LNCaP clone FGC (cell line): ENCODE measurements at places on chromosomes 6 and 20.
A peak's percentile ranks its signal among the peaks of the same experiment; 100 is the strongest.

GRCh38 chr6:15352845-15353244 lies 107.0 kb downstream of the JARID2 start:
- no peak for DNase-seq

DNA sequence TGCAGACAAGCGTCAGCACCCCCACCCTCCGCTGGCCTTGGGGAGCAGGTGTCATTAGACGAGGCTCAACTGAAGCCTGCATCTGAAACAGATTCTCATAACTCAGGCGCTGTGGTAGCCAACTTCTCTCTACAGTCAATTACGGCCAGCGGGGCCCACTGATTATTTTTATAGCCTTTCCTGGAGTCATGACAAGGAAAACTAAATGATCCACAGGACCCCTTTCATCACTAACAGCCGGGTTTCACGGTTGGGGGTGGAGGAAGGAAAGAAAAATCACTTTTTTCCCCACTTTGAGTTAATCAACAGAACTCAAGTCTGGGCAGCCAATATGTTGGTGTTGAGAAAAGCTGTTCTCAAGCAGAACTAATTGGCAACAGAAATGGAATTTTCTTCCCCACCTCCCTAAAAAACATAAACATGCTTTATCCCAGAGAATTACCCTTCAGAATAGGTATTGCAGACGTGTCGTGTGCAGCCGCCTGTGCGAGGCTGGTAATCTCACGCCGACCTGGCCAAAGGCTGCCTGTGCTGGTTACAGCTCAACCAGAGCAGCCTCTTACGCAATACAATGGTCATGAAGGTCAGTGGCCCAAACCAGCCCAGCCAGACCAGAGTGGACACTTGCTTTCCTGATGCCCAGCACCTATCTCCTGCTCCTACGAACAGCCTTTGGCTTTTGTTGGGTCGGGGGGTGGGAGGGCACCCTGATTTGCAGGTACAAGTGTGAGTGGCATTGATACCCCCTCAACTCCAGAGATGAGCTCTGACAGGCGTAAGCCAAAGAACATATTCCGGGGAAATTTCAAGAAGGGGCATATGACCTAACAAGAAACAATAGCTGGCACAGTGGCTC lies 11.0 kb downstream of the RIPOR3 start:
- no peak for DNase-seq

DNA sequence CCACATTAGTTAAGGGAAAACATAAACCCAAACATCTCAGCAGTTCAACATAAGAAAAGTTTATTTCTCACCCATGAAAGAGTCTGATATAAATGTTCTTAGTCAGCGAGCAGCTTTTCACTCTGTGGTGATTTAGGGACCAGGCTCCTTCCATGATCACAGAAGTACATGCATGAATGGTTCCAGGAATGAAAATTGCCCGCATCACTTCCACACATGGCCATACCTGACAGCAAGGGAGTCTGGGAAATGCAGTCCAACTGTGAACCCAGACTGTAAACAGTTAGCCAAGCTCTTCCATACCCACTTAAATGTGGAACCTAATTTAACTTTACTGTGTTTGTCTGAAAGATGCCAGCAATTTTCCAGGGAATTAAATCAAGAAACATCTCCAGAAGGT lies 353.9 kb downstream of the HACE1 start:
- DNase-seq, result no peak

DNA sequence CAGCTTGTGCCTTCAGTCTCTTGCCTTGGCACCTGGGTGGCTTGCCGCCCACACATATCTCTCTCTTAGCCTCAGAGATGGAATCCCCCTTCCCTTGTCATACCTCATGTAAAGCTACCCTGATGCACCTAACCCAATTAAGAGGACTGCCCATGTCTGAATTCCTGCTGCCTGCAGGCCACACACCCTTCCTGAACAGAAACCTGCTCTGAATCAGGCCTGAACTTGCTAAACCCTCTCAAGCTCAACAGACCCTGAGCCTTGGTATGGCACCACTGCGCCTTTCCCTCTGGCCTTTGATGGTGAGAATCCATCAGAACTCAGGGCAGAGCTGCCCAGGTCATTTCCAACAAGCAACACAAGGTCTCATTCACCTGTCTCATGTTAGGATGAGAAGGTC lies 5.2 kb downstream of the RAET1G start:
- DNase-seq, result no peak

GRCh38 chr20:45358282-45359068 lies 4.5 kb upstream of the SYS1 start:
- no peak for DNase-seq

DNA sequence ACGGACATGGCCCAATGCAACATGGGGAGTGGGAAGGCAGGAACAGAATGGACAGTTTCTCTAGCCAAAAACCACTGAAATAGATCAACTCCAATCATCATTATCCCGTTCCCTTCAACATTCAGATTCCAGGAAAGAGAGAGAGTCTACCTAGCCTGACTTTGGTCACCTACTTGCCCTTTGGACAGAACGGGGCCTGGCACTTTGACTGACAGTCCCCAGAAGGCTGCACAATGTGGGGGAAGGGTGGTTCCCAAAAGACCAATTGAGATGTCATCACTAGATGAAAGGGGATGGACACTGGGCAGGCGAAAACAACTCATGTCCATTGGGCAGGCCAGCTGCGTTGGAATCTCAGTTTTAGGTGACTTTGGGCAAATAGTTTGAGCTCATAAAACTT lies 15.0 kb upstream of the KIF16B start:
- no peak for DNase-seq

- no peak for DNase-seq
These were observed 148.7 kb upstream of the PHACTR3 start for GRCh38 chr20:59455402-59456341.

DNA sequence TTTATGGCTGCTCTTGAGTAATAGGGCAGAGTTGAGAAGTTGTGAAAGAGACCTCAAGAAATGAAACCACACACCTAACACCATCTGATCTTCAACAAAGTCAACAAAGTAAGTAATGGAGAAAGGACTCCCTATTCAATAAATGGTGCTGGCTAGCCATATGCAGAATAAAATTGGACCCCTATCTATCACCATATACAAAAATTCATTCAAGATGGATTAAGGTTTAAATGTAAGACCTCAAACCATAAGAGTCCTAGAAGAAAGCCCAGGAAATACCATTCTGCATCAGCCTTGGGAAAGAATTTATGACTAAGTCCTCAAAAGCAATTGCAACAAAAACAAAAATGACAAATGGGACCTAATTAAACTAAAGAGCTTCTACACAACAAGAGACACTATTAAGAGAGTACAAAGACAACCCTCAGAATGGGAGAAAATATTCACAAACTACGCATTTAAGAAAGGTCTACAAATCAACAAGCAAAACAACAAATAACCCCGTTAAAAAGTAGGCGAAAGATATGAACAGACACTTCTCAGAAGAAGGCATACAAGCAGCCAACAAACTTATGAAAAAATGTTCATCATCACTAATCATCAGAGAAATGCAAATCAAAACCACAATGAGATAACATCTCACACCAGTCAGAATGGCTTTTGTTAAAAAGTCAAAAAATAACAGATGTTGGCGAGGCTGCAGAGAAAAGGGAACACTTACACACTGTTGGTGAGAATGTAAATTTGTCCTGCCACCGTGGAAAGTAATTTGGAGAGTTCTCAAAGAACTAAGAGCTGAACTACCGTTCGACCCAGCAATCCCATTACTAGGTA lies 4.0 kb downstream of the MAP3K5 start:
- DNase-seq, result no peak

DNA sequence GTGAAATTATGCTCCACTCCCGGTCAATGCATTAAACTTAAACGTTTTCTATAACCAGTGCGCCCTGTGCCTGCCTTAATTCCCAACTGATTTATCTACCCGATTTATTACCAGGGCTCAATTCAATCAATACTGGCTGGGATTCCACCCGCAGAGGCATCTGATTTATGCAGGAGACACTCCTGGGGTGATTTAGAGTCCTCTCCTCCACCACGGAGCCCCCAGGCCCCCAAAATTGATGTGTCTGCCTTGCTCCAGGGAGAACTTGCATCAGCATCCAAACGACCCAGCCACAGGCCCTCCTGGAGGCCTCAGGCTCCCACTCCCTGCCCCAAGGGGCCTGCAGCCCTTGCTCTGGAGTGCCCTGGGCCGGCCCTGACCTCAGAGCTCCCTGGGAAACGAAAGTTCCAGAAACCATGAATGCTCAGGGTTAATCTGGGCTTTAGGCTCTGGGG lies 29.5 kb downstream of the ANKRD60 start:
- DNase-seq, result no peak

GRCh38 chr20:52524861-52525260 lies 333.3 kb upstream of the ZFP64 start:
- DNase-seq, result no peak

DNA sequence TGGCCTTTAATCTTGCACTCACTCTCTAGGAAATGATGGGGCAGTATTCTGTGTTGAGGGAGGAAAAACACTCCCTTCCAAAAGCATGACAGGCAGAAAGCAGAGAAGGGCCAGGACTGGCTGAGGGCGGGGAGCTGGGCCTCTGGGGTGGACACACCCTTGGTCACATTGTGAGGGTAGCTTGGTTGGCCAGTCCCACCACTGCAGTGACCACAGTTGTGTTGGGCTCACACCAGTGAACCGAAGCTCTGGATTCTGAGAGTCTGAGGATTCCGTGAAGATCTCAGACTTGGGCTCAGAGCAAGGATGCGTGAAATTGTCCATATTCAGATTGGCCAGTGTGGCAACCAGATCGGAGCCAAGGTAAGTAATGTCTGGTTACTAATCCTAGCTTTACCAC lies at the start of gene TUBB1:
Gene TUBB1 (plus strand): TSS at position 213 of the 400 bp plus-strand sequence. CDS start 94 bp downstream, at position 307.
- DNase-seq, result no peak

DNA sequence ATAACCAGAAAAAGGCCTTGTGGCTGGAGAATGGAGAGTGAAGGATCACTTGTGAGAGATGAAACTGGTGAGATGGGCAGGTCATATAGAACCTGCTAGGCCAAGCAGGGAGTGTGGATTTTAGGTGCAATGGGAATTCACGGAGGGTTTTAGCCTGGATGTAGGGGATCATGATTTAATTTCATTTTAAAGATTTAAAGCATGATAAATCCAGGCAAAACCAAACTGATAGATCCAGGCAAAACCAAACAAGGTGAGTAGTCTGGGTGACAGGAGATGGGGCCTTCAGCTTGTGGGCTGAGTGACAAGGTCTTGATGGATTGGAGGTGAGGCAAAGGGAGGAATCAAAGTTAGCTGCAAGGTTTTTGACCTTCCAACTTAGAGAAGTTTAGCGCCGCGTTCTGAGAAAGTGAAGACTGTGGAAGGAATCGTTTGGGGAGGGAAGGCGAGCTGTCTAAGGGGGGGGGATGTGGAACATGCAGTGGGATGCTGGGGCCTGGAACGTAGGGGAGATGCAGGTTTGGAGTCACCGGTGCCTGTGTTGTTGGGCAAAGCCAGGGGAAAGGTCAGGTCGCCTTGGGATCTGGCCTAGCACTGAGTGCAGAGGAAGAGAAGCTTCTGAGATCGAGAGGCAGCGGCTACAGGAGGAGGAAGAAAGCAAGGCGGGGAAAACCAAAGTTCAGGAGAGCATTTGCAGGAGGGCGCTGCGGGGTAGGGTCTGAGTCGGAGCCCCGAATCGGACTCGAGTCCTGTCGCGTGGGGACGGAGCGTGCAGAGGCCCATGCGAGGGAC lies 1.3 kb upstream of the PLCG1 start:
- DNase-seq, result no peak

DNA sequence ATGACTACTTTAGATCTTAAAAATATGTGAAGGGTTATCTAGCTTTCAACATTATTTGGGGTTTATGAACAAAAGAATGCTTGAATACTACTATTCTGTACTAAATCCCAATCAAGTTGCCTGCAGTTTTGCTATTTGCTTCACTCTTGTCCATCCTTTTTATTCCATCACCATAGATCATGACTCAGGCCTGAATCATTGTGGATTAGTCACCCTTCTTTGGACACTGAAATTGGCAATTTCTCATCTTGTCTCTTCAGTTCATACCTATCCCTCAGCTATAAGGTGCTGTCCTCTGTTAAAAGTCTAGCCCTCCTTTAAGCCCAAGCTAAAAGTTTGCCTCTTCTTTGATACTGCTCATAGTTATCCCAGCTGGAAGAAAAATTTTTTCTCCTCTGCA lies 199.1 kb downstream of the CENPW start:
- DNase-seq, result no peak

DNA sequence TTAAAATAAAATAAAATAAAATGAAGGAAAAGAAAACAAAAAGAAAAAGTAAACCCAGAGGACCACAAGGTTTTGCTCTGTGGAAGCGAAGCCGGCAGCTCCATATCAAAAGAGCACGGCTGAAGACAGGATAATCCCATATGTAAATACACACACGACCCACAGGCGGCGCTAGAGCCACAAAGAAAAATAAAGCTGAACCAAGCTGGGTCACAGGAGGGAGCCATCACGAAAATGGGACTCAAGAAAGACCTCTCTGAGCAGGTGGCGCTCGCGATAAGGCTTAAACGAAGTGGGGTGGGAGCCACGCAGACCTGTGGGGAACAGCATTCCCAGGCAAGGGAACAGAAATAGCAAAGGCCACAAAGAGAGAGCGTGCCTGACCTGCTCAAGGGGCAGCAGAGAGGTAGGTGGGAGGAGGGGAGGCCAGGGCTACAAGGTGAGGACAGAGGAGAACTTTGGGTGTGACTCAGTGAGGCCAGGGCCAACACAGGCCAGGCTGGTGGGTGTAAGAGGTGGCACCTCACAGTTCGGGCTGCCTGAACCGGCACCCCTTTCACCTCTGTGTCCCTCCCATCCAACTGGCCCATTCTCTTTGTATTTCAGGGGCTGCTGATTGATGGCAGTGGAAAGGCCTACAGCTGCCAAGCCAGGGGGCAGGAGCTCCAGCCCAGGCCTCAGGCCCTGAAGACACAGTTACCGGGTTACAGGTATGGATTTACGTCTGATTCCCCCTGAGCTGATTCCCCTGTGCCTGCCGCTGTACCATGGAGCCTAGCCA lies 26.0 kb downstream of the PTGIS start:
- peak; percentile 58 for DNase-seq

DNA sequence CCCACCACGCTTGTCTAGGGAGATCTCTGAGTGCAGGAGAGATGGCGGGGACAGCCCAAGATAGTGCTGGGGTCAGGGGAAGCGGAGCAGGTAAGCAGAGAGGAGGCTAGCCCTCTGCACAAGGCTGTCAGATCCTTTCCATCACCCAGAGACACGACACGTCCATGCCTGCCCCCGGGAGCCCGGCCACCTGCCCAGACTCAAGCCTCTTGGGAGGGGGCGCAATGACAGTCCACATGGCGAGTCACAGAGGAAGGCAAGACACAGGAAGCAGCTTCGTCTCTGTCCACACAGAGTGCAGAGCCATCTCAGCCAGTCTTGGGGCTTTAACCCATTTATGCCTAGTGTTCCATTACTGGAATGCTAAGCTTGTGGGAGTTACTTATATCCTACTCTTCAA lies 78.4 kb downstream of the PREX1 start:
- no peak for DNase-seq

DNA sequence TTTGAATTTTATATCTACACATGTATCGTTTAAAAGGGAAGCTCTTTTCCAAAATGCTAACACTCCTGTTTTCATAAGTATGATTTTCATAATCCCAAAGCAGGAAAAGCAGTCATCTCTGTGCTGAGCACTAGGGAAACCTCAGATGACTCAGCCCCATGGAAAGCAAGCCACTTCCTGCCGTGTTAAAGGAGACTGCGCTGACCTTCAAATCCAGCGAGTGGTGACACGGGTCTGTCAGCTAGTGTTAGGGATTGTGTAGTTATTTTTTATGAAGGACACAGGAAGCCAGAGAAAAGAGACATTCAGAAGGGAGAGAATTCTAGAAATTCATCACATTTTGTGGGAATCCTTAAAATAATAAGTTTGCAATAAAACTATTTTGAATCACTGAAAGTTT lies 57.0 kb upstream of the CD93 start:
- no peak for DNase-seq

- DNase-seq, result no peak
These were observed 28.5 kb upstream of the ADGRF4 start for GRCh38 chr6:47669684-47670513.

GRCh38 chr6:117449549-117450439 lies 24.1 kb upstream of the ROS1 start:
- DNase-seq, result peak; percentile 28
